HAP-1 (cell line): ENCODE measurements at places on chromosomes 5 and 9.

DNA sequence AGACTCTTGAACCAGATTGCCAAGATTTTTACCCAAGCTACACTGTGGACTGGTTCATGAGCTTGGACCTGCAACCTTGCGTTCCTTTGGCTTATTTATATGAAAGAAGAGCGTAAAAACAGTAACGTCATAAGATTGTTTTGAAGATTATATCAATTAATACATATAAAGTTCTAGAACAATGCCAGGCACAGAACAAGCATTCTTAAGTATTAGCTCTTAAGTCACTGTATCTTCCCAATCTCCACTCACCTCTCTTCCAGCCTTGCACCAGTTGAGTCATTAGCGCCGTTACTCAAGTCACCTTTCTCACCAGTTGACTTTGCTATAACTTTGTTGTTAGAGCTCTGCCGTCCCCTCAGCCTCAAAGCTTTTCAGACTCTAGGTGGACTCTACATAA, 415.7 kb downstream of the PLK2 start:
- DNase-seq: no peak

- no peak for DNase-seq
Observed at GRCh38 chr9:75950998-75951397, 60.5 kb downstream of the PCSK5 start.

- no peak for DNase-seq
Observed at GRCh38 chr5:17860660-17861315, 226.5 kb downstream of the TAF11L14 start.

DNA sequence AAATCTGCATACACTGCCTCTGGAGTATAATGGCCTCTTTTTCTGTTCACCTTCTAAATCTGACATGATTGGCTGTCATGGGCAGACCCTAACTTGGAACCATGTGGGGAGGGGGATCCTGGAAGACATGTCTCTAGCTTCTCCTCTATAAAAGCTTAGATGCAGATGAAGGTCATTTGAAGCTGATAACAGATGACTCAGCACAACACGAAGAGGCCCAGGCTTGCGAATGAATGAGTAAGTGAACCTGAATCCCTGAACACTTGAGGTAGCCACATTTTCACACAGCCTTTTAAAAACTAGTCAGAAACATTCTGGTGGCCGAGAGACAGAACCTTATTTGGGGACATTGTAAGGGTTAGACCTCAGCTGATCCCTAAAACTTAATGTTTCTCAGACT, 282.6 kb downstream of the ELAVL2 start:
- DNase-seq: no peak

DNA sequence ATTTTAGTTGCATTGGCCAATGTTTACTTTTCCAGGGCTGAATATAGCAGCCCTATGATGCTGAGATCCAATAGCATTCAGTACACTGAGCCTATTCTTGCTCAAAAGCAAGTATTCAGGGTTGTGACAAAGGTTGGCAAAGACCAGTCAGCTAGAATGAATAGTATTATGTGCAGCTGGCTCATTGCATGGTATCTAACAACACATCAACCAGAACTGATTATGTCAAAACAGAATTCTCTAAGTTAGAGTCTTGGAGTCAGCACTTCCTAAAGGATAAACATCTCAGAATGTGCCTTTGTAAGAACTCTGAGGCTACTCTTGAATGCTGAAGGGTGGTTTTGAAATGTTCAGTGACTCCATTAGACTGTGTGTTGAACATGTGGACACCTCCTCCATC, 774.5 kb upstream of the RGMB start:
- peak; percentile 25 for DNase-seq

GRCh38 chr5:131593921-131594320, 41.1 kb downstream of the RAPGEF6 start:
- DNase-seq: peak; percentile 47

DNA sequence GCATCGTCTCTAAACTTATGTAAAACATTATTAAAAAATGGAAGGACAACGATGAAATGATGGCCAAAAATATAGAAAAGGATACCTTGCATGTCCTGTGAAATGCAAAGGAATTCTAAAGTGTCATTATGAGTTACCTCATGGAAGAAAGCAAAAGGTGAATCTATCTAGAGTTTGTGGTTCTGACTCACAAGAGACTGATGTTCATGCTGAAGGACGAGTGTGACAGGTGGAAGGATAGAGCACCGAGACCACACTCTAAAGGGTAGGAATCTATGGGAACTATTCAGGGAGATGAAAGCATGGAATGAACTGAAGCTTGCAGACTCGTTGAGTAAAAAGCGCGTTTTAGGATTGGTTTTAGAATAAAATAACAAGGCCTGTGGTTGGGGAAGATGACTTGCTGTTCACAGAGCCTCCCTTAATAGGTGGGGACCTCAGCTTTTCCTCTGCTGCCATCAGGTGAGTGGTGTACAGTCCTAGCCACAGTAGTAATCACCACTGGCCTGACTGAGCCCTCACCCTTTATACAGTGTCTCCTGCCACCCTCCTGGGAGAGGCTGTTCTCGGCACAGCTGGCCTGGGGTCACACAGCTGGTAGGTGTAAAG, 11.2 kb downstream of the TENT4A start:
- no peak for DNase-seq

DNA sequence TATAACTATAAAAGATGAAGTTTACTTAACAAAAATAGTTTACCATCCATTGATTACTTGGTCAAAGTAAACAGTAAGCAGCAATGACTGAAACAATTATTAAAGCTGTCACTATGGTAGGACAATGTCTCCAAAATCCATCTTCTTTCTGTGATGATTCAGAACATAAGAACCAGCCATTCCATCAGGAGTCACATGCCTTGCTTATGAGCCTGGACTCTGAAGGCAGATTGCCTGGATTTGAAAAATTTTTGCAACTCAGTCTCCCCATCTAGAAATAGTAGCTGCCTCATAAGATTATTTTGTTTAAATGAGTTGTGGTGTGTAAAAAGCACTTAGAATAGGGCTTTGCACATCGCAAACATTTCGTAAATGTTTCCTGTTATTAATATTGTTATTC, 136.2 kb downstream of the LIFR start:
- DNase-seq: no peak

- no peak for DNase-seq
Observed at GRCh38 chr5:74641735-74642542, 1.4 kb upstream of the ENC1 start.
